CD4-positive, alpha-beta T cell treated with Interleukin-21 for 1 hour (primary cell): ENCODE measurements at places on chromosomes 5 and 9.
A peak's percentile ranks its signal among the peaks of the same experiment; 100 is the strongest.

DNA sequence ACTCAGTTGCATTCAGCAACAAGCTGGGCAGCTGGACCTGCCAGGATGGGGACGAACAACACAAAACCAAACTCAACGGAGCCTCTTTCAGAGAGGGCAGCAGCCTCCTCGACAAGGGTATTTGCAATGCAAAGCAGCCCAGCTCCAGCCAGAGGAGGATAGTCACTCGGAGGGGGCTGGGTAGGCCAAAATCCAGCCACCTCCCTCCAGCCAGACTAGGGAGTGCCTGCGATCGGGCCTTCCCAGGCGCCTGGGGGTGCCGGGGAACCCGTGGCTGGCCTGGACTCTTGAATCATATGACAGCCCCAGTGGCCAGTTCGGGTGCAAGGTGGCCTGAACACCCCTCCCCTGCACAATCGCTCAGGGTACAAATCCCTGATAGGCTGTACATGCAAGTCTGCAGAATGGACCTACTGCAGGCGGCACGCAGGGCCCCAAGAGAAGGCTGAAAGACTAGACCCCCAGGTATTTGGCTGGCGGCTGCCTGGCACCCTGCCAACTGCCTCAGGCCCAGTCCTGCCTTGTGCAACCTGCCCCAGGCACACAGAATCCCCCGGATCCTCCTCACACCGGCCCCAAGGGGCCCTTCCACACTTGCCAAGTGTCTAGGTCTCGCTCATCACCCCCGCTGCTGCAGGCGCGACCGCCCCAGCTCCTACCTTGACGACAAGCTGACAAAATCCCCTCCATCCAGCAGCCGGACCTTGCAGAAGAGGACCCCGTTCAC lies 1.3 kb downstream of the EEIG1 start:
- no peak for DNase-seq

DNA sequence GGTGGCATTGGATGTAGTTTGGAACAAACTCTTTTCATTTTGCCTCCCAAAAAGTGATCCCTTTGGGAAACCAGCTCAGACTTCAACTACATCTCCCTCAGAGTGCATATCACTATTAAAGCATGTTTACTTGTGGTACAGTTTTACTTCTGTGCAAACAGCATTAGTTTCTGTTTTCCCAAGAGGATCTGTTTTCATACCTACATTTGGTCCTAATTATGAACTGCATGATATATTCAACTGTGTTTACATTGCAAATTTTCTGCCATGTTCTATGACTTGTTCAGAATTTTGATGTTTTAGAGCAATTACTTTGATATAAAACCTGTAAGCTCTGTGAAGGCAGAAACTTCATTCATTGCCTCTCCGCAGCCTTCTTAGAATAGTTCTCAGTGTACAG lies 681.5 kb upstream of the ACO1 start:
- no peak for DNase-seq

DNA sequence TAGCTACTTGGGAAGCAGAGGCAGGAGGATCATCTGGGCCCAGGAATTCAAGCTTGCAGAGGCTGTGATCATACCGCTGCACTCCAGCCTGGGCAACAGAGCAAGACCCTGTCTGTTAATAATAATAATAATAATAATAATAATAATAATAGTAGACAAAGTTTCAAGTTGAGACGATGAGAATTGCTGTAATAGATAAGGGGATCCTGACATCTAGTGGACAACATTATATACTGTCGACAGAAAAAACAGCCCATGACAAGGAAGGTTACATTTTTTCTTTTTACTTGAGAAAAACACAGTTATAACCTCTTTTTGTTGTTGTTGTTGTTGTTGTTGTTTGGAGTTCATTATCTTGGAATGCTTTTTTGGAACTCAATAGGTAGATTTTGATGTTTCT lies 35.3 kb downstream of the NDFIP1 start:
- DNase-seq: peak; percentile 52

DNA sequence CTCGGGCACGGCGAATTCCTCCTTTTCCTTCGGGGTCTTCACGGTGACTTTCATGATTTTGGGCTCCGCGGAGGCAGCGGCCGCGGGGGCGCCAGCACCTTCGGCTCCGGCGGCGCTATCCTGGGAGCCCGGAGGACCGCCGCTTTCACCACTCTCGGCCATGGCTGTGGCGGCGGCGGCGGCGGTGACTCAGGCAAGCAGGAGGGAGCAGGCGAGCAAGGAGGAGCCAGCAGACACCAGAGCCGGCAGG lies 315 bp downstream of the UBQLN1 start:
- no peak for DNase-seq

- DNase-seq: no peak
Observed at GRCh38 chr9:127572961-127573721, 38.9 kb upstream of the STXBP1 start.

DNA sequence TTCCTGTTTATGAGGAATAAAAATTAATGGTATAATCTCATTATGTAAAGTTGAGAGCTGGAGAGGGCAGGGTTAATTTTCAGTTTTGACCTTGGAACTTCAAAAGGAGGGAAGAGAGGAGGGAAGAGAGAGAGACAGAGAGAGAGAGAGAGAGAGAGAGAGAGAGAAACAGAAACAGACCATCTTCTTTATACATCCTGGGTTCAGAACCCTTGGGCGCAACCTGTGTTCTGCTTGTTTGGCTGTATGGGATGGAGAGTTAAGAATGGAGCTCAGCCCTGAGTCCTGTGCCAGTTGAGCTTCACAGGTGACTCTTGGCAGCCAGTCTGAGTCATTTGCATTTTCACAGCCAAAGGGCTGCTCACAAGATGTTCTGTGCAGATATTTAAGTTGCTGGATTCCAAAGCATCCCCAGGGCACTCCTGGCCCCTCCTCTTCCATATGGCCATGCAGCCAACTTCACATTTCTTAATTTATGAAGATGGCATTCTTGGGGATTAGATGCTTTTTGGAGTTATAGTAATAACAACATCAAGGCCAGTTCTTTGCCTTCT lies 143.5 kb downstream of the CARTPT start:
- no peak for DNase-seq

DNA sequence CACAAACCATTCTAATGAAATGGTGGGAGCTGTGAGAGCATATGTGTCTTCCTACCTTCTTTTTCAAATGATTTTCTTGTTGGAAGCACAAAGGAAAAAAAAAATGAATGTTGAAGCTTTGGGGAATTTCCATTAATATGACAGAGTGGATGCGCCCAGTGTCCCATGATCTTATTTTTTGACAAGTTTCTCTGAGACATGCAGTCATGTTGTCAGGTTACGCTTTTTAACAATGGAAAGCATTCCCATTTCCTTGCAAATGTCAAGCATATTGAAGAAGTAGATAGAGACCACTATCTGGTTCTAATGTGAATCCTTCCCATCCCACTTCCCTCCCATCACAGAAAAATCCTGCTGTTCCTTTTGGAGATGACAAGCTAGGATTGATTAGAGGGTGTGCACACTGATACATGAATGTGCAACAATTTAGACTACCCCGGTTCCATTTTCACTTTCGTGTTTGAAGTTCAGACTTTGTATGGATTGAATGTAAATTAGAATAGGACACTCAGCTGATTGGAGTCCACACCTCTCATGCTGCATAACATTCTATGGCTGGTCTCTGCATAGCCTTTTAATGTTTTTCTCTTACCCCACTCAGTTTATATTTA lies 919.4 kb downstream of the TLE4 start:
- no peak for DNase-seq

DNA sequence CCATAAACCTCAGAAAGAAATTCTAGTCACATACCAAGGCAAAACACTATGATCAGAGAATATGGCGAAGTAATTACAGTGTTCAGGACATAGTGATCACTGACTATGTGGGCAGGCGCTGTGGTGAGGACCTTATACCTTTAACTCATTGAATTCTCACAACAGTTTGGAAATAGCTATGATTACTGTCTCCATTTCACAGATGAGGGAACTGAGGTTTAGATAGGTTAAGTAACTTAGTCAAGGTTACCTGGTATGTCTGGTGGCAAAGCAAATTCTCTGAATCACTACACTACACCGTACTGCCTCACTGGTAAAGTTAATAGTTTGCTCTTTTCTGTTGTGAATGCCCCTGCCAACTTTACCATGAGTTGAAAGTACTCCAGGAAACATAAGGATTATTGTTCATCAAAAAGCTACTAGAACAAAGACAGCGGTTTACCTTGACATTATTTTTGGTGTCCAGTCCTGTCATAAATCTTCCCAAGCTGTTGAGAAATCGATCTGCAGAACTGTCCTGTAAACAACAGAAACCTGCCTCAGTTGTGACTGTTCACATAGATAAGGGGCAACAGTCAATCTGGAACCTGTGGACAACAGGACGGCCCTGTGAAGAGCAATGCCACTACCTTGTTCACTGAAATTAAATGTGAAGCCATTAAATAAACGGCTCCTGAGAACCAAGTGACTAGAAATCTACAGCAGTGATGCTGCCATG lies 36.3 kb downstream of the NIPSNAP3B start:
- DNase-seq: no peak

- DNase-seq: peak; percentile 48
Observed at GRCh38 chr5:93800988-93801811, 59.8 kb upstream of the POU5F2 start.

- DNase-seq: peak; percentile 16
Observed at GRCh38 chr5:172721455-172722326, 49.3 kb downstream of the DUSP1 start.

GRCh38 chr5:53089481-53089991 lies 20.0 kb downstream of the MOCS2 start:
- DNase-seq: peak; percentile 28

DNA sequence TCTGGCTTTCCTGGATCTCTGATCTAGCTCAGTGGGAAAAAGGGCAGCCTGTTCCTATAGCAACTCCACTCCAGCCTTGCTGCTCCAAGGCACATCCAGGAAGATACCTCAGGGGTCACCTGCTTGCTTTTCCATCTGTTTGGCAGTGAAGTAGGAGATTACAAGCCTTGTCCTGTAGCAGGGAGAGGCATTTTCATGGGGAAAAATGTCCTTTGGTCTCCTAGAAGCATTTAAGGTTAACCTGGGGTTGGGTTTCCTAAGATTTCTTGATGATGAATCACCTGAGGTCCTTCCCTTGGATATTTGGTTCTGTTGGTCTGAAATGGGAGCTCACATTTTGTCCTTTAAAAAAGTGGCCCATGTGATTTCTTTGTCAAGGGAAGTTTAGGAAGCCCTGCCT lies 1.5 kb upstream of the TMEM174 start:
- DNase-seq: no peak

DNA sequence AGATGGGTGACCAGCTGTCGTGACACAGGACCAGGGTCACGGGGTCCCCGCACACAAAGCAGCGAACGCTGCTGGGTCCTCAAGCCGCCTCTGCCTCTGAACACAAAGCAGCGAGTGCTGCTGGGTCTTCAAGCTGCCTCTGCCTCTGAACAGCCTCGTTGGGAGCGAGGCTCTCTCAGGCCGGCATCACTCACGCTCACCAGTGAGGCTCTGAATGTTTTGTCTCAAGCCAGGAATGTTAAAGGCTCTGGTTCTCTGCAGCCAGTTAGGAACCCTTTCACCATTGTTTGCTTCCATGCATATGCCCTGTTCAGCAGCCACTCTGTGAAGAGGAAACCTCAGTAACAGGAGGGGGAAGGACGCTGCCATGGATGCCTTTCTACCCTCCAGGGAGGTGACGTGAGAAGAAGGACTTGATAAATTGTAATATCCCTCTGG lies 82.7 kb upstream of the TAF11L2 start:
- no peak for DNase-seq

- no peak for DNase-seq
Observed at GRCh38 chr9:76902395-76902794, 3.5 kb downstream of the PRUNE2 start.

GRCh38 chr9:128629136-128629535 lies 27.5 kb downstream of the DYNC2I2 start:
- no peak for DNase-seq

- no peak for DNase-seq
Observed at GRCh38 chr5:61941637-61942036, 364.4 kb upstream of the KIF2A start.

DNA sequence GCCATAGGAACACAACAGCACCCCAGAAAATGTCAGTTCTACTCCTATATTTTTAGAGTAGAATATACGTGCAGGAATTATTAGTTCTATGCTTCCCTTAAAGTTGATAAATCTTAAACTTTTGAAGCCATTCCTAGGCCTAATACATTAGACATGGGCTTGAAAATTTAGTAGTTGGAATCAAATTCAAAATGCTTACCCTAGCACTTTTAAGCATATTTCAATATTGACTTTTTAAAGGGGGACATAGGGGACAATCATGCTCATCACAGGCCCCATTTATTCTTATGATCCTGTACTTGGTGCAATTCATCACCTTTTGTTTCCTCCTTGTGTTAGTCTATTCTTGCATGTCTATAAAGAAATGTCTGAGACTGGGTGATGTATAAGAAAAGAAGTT lies 129.0 kb downstream of the FAM174A start:
- no peak for DNase-seq

DNA sequence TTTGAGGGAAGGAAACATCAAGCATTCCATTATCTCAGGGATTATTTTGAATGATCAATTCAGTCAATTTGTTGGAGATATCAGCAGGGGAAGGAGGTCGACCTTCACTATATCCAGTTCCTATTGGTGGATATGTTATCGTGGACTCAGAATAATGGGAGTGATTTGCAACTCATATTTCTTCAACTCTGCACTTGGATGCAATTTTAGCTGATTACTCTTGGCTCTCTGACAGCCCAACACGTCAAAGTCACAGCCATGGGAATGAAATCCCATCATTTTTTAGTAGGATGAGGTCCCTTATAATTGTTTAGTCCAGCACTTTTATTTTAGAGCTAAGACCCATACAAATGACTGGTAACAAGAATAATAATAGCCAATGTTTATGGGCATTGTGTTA lies 371.8 kb upstream of the RPS23 start:
- DNase-seq: no peak

DNA sequence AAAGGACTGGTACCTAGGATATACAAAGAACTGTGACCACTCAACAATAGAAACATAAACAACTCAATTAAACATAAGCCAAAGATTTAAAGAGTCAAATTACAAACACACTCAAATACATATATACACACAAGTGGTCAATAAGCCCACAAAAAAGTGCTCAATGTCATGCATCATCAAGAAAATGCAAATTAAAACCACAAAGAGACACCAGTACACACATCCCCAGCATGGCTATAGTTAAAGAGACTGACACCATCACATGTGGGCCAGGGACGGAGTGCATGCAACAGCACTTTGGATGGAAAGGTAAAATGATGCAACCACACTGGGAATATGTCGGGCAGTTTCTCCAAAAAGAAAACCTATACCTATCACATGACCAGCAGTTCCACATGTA lies 89.7 kb downstream of the CAAP1 start:
- DNase-seq: no peak
